Activated CD4-positive, alpha-beta T cell treated with anti-CD3 and anti-CD28 coated beads, Interleukin-2, amount 10 ng/mL, durations not matched to agents 7 days and 5 days (primary cell): ENCODE measurements at places on chromosomes 3 and 15.

- DNase-seq, result no peak
Measured at GRCh38 chr3:175381685-175382084, 522.6 kb downstream of the NAALADL2 start.

DNA sequence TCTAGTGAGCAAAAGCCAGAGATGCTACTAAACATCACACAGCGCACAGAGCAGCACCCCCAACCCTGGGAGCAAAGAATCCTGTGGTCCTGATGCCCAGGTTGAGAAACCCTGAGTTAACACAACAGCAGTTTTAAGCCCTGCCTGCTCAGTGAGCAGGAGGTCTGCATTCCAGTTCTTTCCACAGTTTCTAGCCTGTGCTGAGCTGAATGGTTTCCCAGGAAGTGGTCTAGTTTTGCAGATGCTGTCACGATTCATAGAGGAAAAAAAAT lies 171.1 kb upstream of the PROK2 start:
- no peak for DNase-seq

GRCh38 chr3:185732782-185733181 lies 92.1 kb downstream of the IGF2BP2 start:
- DNase-seq, result no peak

DNA sequence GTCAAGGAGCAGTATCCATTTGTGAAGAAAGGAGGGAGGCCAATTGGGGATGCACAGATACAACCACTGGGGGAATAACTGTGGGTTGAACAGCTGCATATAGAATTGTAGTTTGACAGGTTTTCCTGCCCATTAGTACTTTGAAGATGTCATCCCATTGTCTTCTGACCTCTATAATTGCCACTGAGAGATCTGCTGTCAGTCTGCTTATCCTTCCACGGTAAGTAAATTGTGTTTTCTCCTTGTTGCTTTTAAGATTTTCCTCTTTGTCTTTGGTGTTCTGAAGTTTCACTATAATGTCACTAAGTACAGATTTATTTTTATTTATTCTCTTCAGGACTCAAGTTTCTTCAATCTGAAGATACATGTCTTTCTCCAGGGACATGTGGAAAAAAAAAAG lies 56.6 kb downstream of the MOBP start:
- DNase-seq, result no peak

GRCh38 chr3:138452436-138452835 lies 18.0 kb downstream of the ESYT3 start:
- DNase-seq, result no peak

- DNase-seq, result no peak
Measured at GRCh38 chr3:23884481-23884880, 32.3 kb downstream of the NKIRAS1 start.

DNA sequence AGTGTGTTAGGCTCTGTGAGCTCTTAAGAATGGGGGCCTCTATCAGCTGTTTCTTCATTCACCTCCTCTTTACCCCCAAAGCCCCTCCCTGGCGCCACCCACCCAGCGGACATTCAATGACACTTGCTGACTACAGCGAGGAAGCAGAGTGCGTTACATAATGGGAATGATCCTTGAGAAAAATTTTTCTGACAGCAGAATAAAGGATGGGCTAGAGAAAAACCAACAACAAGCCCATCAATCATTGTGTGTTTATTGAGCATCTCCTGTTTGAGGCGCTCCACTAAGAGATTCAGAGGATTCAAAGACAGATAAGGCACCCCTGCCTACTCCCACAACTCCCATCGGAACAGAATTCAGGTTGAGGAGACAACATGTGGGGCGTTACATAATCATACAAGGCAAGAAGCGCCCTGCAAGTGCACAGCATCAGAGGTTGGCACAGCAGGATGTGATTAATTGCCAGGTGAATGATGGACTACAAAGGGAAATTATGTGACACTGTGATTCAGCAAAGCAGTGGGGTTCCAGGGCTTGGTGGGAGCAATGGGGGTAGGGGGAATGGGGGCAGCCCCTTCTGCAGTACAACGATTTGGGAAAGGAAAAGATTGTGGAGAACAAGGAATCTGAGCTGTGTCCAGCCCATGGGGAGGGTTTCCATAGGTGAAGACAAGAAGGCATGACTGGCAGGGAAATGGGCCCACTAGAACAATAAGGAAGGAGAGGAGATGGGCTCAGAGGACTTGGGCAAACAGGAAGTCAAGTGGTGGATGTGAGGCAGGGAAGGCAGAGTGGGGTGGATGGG lies 141.3 kb upstream of the ATP2B2 start:
- DNase-seq, result no peak

- DNase-seq, result no peak
Measured at GRCh38 chr3:58829321-58830000, 162.9 kb upstream of the FAM3D start.

DNA sequence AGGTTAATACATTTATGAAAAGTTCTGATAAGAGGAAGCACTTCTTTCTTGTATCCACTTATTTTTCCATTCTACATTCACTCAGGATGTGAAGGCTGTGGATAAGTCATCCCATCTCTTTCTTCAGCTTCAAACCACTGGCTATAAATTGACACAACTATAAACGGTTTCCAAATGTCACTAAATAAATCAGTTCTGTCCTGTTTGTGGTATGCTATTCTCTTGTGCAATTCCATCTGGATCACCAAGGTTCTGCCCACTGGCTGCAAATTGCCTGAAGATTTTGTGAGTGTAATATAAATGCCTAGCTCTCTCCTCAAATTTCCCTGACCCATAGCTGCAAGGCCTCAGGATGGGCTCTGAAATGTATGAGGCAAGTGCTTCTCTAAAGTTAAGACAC lies 7.1 kb upstream of the LMOD3 start:
- no peak for DNase-seq

DNA sequence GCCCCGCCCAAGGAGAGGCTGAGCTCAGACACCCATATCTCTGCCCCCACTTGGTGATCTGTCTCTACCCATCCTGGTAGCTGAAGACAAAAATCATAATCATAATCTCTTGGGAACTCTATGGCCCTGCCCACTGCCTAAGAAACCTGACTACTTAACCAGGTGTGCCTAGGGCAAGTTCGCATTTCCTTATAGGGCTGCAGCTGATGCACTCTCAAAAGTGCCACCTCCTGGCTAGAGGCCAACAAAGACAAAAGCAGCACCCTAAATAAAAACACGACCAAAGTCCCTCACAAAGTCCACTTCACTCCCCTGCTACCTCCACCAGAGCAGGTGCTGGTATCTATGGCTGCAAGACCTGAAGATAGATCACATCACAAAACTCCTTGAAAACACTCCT lies 250.4 kb upstream of the SLITRK3 start:
- DNase-seq, result no peak

DNA sequence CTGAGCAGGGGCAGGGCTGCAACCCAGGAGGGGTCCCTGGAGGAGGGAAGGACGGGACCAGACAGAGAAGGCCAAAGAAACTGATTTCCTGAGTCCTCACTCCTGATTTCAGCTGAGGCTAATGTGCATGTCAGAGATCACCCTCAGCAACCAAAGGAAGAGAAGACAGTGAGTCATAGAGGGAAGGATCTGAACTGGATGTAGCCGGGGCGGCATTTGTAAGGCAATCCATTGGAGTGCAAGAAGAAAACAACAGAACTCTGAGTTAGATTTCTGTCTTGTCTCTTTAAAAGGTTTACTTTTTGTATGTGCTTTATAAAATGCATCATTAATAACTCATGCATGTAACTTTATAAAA lies 105.3 kb upstream of the AGBL1 start:
- no peak for DNase-seq

DNA sequence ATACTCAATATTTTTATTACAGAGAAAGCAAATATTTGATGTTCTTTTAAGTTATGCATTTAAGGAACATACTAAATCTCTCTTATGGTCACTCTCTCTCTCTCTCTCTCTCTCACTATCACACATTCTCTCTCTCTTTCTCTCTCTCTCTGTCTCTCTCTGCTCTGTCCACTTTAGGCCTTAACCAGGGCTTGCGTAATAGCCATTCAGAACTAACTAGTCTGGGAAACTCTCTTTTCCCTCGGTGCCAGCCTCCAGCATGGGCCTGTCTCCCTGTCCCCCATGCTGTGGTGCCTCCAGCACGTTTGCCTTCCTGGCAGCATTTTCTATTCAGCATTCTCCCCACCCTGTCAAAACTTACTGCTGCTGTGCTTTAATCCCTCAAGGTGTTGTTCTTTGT lies 389.7 kb downstream of the ROBO1 start:
- DNase-seq, result no peak

GRCh38 chr3:186209810-186210752 lies 101.2 kb upstream of the ETV5 start:
- DNase-seq, result no peak

DNA sequence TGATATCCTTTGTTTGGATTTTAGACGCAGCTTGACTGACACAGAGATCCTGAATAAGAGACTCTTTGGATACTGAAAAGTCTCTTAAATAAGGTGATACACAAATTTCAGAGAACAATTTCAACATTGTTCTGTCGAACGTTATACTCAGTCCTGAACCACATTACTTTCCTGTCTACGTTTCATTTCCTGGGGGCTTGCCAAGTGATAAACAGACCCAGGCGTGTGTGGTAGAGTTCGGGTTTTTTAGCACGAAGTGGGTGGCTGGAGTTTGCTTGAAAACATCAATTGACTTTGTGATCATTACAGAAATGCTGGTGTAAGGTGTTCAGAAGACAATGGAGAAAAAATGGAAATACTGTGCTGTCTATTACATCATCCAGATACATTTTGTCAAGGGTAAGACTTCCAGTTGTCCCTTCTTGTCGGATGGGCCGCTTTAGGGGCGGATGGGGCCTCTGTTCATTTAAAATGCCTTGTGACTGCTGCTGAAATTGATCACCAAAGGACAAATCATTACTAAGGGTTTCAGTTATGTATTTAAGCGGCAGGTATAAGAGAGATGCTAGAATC lies at the start of gene CD96:
CD96 (plus strand) TSS at position 287 of the 573 bp plus-strand sequence; CDS start at position 339, 52 bp downstream.
- DNase-seq, result peak; percentile 82

- no peak for DNase-seq
Measured at GRCh38 chr3:189776149-189776824, 145.1 kb downstream of the TP63 start.

- DNase-seq, result no peak
Measured at GRCh38 chr3:97389936-97390335, 374.6 kb upstream of the ARL6 start.

- DNase-seq, result no peak
Measured at GRCh38 chr15:85035980-85036379, 54.3 kb downstream of the PDE8A start.

DNA sequence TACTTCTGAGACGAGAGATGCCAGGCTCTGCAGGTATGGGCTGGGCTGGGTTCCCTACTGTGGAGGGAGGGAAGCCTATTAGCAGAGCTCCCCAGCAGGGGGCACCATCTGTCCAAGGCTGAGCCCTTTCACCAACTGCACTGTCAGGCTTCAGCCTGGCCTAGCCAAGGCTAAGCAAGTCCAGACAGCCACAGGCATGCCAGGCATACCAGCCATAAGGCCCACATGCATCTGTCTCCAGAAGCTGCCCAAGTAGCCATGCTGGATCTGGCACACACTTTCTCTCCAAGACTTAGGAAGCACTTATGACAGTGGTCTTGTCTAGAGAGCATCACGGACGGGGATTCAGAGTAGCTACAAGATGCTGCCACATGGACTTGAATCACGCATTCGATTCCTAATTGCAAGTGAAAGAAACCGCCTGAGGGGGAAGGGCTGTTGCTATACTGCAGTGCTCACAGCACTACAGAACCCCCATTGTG lies 28.3 kb downstream of the RUVBL1 start:
- peak; percentile 84 for DNase-seq

DNA sequence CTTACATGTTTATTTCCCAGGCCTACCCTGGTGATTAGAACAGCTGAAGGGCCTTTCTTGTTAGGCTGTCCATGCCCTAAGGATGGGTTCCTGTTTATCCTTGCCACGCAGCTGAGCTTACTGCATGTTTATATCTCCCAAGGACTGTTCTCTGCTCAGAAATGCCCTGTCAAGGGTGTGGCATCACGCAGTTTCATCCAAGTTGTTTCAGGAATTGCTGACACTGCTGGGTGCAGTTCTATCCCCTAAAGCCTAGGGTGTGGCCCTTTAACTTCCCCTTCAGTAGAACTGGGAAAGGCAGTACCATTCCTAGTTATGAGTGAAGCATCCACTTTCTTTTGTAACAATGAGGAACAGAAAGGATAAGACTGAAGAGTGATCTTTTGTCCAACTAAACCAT lies 5.0 kb downstream of the ELL3 start:
- no peak for DNase-seq

- no peak for DNase-seq
Measured at GRCh38 chr3:58258392-58259055, 20.9 kb downstream of the ABHD6 start.
